ENCODE measurements at places on chromosomes 5 and 9.

DNA sequence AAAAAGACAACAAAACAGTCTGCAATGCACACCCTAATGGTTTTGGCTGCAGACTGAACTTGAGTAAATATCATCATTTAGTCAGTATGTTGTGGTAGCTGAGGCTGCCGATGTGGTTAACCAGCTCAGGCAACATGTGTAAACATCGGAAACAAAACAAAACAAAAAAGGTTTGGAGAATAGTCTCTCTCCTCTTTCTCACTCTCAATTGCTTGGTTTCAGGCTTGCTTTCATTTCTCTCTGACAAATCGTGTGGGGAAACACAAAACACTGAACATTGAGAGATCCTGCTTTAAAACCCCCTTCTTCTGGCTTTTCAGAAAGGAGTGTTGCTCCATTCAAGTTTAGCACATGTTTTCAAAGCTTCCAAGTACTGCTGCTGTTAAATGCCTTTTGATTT lies 453.3 kb downstream of the BNC2 start:
- DNase-seq = no peak

DNA sequence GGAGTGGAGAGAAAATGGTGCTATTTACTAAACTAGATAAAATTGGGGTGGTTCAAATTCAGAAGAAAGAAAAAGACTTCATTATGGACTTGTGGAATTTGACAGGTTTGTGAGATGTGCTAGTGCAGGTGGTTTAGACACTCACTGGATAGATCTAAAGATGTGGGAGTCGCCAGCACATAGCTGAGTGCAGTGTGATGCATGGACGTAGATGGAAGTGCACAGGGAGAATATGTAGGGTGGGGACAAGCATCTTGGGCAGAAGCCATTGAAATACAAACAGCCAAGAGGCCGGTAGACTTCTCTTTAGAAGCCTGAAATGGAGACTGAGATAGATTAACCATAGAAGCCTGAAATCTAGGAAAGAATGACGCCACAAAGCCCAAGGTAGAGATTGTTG lies 10.7 kb downstream of the HAPLN1 start:
- no peak for DNase-seq

- DNase-seq = no peak
Observed at GRCh38 chr5:156031181-156031580, 295.8 kb upstream of the SGCD start.

DNA sequence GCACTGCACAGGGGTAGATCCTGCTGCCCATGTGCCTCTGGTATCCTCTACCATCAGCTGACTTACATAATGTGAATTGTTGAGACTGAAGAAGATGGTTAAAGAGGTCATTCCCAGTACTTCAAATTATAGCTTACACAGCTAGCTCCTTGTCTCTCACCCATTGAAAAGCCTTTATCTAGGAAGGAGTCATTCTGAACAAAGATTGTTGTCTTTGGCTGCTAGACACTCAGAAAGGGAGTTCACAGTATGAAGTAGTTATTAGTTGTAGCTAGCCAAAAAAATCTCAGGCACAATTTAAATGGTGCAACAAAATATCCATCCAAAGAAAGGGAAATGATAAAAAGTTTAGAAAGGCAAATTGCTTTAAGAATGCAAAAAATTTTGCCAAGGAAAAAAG lies 102.0 kb upstream of the NREP start:
- DNase-seq = no peak

DNA sequence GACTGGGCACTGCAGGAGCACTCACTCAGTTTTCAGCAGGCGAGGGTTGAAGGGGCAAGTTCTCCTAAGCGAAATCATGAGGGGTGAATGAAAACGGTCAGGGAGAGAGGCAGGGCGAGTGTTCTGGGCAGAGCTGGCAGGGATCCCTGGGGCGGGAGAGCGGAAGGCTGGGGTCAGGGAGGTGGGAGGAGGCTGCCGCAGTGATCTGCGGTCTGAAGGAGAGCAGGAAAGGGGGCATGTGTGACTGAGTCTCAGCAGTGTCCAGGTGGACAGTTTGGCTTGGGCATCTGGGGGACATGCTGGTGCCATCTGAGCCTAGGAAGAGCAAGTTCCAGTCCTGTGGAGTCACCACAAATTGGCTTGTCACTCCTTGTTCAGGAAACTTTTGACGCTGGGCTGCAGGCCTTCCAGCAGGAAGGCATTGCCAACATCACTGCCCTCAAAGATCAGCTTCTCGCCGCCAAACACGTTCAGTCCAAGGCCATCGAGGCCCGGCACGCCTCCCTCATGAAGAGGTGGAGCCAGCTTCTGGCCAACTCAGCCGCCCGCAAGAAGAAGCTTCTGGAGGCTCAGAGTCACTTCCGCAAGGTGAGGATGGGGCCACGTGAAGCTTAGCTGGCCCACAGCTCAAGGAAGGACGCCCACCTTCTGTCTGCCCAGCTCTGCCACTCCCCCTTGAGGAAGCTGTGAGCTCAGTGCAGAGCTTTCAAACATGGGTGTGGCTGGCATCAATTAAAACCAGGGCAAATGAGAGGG lies 31.1 kb downstream of the DYNC2I2 start:
- no peak for DNase-seq
